ENCODE measurements at places on chromosomes 6 and 20.

DNA sequence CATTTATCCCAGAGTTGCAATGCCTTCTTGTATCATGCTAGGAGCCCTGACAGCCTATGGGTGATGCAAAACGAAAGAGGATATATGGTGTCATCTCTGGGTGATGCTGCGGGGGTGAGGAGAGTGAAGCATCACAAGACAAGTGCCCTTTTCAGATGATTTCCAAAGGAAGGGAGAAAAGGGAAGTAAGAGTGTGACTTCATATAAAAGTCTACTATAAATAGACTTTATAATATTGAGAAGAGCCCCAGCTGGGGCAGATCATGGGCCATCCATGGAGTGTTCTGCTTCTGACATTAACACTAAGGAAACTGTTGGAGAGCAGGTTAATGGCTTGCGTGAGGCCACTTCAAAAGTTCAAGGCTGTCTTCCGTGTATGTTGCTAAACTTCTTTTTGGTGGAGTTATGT is 4.4 kb downstream of the CD83 start:
- no peak for DNase-seq

DNA sequence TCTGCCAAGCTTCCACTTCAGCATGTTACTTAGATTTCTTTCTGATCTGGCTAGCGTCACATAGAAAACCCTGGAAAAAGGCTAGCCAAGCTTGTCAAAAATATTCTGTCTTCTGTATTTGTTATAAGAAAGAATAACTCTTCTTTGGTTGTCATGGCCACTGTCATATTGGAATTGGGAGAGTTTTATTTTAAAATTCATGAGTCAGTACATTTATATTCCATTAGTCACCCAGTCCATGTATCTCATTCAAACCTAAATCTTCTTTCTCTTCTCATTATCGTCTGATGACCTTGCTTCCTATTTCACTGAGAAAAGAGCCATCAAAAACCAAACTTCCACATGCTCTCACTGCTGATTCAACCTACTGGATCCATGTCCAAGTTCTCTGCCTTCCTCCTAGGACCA is 65.7 kb downstream of the EPM2A start:
- peak; percentile 88 for DNase-seq

DNA sequence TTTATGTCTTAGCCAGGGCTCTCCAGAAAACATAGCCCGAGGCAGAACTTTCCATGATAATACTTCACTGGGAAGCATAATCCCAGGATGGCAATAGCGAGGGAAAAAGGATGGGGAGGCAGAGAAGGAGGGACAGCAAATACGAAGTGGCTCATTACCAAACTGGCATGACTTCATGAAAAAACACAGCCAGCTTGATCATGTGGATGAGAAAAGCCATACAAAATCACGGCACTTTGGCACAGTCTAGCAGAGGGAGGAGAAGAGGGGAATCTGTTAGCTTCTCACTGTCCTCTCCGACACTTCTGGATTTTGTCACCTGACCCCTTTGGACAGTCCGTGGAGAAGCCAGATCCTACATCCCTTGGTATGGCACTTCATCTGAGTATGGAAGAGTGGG is 212.5 kb upstream of the GRIK2 start:
- no peak for DNase-seq

GRCh38 chr6:132768051-132768517 is 10.4 kb upstream of the VNN2 start:
- peak; percentile 38 for DNase-seq

- DNase-seq: no peak
These were observed 247.8 kb downstream of the FARS2 start for GRCh38 chr6:5509106-5509505.

- DNase-seq: peak; percentile 33
These were observed 26.2 kb downstream of the SLC16A10 start for GRCh38 chr6:111113336-111114086.

DNA sequence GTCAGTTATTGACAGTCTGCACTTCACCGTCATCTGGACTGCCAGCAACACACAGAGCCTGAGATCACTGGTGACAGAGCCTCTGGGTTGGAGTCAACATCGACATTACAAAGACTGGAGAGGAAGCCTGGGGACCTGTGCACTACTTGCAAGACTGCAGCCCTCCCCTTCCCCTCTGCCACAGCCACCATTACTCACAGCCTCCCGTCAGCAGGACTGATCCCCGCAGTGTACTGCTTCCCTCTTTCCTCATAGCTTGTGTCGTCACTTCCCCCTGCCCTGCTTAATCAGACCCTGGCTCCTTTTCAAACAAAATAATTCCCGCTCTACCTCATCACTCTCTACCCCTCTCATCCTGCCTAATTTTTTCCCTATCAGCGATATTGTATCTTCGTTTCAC is 235.5 kb upstream of the KCNQ5 start:
- DNase-seq: peak; percentile 23

DNA sequence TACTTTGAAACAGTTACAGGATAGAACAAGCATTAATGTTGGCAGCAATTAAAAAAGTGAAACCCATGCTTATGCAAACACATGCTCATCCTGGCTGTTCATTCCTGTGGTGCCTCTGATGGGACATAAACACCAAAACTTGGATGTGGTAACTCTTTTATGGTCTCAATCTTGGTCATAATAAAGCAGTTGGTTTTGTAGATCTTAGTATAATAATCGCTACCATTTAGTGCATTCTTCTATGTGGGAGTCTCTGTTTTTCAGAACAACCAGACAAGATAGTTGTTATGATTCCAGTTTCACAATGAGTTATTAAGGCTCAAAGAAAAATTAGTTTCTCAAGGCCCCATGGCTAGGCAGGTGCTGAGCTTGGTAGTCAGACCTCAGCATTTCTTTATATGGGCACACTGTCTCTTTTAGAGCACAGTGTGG is 184.0 kb downstream of the UTRN start:
- DNase-seq: no peak

GRCh38 chr20:51758978-51759544 is 9.1 kb downstream of the ATP9A start:
- DNase-seq: no peak

DNA sequence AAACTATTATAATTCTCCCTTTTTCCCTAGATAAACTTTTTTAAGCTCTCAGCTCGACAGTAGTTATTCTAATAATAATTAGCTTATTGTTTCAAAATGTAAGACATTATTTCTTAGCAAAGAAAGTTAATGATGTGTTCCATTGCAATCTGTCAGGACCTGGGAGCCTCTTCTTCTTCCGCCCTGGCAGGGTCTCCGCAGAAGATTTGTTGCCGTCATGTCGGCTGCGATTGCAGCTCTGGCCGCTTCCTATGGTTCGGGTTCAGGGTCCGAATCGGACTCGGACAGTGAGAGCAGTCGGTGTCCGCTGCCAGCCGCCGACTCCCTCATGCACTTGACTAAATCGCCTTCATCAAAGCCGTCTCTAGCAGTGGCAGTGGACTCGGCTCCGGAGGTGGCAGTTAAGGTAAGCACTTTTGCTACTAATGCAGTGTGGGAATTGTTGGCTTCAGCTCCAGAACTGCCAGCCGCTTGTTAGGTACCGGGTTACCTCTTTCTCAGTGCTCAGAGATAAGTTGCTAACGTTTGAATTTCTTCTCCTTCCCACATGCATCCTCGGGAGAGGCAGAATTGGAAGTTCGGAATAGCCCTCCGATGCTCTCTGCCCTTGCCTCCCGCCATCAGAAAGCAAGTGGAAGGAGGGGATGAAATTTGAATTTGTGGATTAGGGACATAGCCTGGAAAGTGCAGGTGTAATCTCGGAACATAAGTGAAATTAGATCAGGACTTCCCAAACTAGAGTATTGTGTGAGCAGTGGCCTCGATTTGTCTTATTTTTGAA is at the start of gene CDC40:
Gene CDC40 (plus strand): TSS at position 200 of the 781 bp plus-strand sequence. CDS start 18 bp downstream, at position 218.
- no peak for DNase-seq

- DNase-seq: peak; percentile 19
These were observed 18.1 kb upstream of the ZSCAN9 start for GRCh38 chr6:28206928-28207509.

- no peak for DNase-seq
These were observed 307.2 kb downstream of the HIVEP2 start for GRCh38 chr6:142637624-142638351.

DNA sequence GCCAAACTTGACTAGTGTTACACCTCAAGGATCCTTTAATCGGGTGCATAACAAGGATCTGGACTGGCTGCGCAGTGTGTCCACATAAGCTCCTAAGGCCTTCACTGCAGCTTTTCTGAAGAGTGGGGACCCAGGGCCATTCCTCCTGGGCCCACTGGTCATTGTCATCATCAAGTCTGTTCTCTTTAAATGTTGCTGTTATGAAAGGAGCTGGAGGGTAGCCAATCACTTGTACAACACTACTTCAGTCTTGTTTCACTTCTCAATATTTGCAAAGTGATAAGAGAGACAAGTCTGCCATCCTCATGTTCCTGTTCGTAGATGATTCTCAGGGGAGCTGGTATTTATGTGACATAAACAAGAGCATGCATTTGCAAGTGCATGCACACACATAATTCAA is 149.8 kb downstream of the SYNDIG1 start:
- DNase-seq: no peak

DNA sequence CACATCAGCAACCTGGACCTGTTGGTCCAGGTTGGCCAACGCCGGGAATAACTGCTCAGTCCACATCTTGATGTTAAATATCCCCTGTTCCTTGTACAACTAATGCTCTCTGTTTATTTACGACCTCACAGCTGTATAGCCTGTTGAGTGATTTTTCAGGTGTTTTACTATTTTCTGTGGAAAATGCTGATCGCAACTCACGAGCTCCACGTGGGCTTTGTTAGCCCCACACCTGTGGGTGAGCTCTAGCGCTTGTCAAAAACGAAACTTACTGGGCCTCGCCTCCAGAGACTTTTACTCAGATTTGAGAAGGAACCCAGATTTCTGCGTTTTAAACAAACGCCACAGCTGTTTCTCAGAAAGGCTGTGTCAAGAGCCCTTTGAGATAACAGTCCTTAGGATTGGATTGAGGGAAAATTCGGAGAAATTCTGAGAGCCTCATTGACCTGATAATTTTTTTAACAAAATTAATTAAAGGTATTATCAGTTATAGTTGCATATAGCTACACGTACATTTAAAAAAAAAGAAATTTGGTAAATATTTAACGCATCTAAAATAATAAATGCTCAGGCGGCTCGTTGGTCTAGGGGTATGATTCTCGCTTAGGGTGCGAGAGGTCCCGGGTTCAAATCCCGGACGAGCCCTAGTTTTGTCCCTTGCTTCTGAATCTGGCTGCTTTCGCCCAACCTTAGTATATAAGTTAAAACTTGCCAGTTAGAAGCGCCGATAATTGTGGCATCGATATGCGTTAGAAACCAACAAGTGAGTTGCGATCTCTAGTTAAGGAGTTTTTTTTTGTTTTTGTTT is 16.7 kb downstream of the HMGN4 start:
- peak; percentile 70 for DNase-seq

DNA sequence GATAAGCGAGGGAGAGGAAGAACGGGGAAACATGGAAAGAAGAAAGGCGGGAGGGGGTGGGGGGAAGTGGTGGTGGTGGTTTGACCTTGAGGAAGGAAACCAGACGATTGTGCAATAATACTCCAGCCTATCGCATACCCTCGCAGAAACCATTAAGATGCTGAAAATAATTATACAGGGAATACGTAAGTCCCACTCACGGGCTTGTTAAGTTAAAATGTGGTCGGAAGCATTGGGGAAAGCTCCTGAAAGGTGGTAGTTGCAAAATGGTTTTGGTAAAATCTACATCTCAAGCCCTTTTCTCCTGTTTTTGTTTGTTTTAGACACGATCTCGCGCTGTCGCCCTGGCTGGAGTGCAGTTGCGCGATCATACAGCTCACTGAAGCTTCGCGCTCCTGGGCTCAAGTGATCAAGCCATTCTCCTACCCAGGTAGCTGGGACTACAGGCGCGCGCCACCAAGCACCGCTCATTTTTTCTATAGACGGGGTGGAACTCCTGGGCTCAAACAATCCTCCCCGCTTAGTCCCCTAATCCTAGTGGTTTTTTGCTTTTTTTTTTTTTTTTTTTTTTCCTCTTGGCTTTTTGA is 128.9 kb upstream of the ZNF184 start:
- DNase-seq: no peak

GRCh38 chr6:32519118-32519909 is 10.8 kb downstream of the HLA-DRB5 start:
- no peak for DNase-seq

- peak; percentile 53 for DNase-seq
These were observed 93.1 kb downstream of the EPB41L2 start for GRCh38 chr6:130969791-130970491.

GRCh38 chr6:37974381-37974780 is 154.9 kb downstream of the ZFAND3 start:
- DNase-seq: no peak

DNA sequence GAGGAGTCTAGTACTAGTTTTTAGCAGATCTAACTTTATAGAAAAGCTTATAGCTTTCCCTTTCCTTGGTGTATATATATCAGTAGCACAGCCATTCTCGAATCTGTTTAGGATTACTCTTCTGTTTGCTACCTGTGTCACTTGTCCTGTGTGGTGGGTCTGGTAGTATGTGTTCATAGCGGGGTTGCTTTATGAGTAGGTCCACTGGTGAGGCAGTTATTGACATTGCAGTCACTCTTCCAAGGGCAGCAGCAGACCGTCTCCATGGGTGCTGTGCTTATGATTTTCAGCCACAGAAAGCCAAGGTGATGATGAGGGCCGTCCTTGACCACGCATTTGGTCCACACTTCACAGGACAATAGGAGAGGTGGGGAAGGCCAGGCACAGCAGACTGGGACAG is 171.5 kb downstream of the CDKAL1 start:
- no peak for DNase-seq

GRCh38 chr6:26420688-26421171 is 18.7 kb downstream of the BTN3A1 start:
- peak; percentile 37 for DNase-seq

GRCh38 chr6:112343977-112344376 is 3.2 kb upstream of the RFPL4B start:
- DNase-seq: no peak

- DNase-seq: no peak
These were observed 82.5 kb upstream of the PLEKHG1 start for GRCh38 chr6:150517175-150517574.

GRCh38 chr6:54861905-54862616 is 15.5 kb downstream of the FAM83B start:
- no peak for DNase-seq

GRCh38 chr6:159959976-159960384 is 8.9 kb upstream of the IGF2R start:
- peak; percentile 62 for DNase-seq

- no peak for DNase-seq
These were observed 36.4 kb downstream of the RIPOR3 start for GRCh38 chr20:50654904-50655303.

DNA sequence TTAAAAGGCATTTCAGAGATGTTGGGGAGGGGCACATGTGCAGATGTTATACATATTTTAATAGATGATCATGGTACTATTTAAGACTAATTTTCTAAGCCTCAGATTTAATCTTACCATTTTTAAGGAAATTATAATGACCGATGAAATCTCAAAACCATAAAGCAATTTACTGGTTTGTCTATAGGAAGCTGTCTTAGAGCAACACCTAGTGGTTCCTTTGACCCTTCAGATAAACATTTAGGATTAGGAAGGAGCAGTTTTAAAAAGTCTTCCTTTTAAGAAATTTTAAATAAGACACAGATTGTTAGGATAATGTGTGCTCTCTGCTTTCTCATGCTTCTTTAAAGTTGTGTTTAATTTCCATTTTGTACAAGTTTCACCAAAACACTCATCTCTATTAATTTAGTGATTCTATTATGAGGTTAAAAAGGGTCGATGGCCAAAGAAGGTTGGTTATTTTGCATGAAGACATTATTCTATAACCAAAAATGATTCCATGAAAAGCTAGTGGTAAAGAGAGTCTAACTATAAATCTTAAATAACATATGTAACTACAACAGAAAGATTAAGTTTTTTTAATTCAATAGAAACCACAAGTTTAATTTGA is 376.4 kb downstream of the HACE1 start:
- no peak for DNase-seq

GRCh38 chr6:107957909-107958688 is at the start of gene SEC63:
TSS of gene SEC63 (minus strand) at chr6:107958208. CDS start at chr6:107958009, 199 bp downstream.
- peak; percentile 96 for DNase-seq

- peak; percentile 46 for DNase-seq
These were observed 775 bp downstream of the PFDN4 start for GRCh38 chr20:54208548-54209176.

Measured in HCEC 1CT (cell line).